ENCODE measurements at places on chromosomes 1 and 21.

DNA sequence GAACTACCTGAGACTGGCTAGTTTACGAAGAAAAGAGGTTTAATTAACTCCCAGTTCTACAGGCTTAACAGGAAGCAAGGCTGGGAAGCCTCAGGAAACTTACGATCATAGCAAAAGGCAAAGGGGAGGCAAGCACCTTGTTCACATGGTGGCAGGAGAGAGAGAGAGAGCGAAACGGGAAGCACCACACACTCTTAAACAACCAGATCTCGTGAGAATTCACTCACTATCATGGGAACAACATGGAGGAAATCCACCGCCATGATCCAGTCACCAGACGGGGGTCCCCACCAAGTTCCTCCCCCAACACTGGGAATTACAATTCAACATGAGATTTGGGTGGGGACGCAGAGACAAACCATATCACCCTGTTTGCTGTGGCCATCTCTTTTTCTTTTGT, 11.8 kb downstream of the MT1HL1 start:
- DNase-seq: no peak

DNA sequence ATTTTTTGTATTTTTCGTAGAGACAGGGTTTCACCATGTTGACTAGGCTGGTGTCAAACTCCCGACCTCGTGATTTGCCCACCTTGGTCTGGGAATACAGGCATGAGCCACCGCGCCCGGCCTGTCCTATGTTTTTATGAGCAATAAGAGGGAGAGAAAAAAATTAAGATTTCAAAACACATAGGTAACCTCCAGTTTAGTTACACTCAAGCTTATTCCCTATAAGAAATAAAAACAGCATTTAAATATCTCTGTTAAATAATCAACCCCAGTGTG, 7.1 kb downstream of the RSBN1 start:
- DNase-seq: no peak

GRCh38 chr1:180674603-180675530, 43.0 kb downstream of the XPR1 start:
- no peak for DNase-seq

DNA sequence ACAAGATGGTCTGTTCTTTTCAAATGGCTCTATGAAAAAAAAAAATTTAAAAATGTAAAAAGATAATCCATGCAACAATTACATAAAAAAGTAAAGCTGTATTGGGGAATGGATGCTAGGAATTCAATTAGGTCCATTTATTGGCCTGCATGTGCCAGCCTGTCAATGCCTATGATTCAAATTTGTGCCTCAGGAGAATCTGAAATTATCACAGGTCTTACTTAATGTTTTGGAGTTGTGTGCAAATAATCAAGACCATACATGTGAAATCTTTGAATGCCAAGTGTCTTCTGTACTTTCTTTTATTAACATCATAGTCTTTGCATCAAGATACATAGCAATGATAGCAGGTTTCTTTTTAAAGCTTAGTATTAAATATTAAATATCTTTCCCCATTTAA, 13.5 kb upstream of the KLHL12 start:
- no peak for DNase-seq

DNA sequence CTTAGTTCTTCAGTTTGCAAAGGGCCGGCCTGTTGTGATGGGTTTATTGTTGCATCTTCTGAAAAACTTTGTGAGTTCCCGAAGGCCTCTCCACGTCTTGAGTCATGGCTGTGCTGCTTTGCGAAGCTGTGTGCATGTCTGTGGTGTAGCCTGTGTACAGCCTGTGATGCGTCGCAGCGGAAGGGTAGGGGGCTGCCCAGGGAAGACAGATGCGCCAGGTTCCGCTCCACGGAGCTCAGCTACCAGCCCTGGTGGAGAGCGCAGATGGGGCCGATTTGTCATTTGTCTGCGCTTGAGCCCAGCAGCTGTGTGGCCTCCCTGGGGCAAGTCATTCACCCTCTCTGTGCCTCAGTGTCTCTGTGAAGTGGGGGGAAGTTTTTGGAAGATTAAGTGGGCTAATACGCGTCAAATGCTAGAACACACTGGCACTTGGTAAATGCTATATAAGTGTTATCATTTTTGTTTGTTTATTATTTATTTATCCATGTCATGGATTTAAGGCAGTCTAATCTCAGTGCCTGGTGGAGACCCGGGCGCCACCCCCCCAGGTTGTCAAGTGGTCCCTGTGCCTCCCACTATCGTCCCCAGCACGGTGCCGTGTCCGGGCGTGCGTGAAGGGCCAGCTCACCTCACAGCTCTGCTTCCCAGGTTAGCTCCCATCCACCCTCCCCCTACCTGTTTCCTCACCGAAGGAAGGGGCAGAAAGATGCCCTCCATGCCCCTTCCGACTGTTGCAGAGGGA, 8.4 kb downstream of the PDE9A start:
- DNase-seq: no peak

- DNase-seq: no peak
Observed at GRCh38 chr1:89720839-89721238, 87.9 kb downstream of the LRRC8C start.

DNA sequence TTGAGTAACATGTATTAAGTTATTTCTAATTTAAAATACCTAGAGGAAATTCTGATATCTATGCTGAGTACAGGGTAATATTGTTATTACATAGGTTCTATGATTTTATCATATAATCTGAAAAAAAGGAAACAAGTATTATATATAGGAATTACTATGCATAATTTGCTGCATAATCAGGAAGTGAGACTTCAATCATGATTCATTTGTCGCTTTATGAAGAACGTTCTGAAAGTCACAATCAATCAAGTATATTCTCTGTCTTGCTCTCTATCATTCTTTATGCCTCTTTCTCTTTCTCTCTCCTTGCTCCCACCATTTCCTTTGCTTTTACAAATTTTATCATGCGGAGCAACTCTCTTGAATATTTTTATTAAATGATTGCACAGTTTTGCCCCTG, 1130.3 kb downstream of the PLA2G4A start:
- no peak for DNase-seq

GRCh38 chr1:216686860-216687766, 36.1 kb downstream of the ESRRG start:
- no peak for DNase-seq

DNA sequence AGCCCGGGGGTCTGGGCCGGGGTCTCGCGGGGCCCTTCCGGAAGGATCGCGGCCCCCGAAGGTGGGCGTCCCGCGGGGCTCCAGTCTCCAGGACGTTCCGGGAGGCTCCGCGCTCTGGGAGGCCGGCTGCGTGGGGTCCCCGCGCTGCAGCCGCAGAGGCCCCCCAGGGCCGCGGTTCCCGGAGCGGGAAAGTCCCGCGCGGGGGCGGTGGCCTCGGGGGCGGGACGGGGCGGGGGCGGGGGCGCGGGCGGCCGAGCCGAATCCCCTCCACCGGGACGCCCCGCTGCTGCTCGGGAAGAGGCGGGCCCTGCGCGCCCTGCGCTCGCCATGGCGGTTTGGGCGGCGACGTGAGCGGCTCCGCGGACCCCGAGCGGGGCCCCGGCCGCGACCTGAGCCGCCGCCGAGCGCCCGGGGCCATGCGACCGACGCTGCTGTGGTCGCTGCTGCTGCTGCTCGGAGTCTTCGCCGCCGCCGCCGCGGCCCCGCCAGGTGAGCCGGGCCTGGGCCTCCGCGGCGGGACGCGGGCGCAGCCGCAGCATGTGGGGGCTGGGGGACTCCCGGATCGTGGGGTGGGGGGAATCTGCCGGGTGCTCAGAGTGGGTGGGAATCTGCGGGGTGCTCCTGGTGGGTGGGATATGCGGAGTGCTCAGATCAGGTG, at the start of gene IFNGR2:
TSS of gene IFNGR2 (plus strand) at position 286 of the 658 bp plus-strand sequence. CDS start at position 417, 131 bp downstream.
- DNase-seq: peak; percentile 48

DNA sequence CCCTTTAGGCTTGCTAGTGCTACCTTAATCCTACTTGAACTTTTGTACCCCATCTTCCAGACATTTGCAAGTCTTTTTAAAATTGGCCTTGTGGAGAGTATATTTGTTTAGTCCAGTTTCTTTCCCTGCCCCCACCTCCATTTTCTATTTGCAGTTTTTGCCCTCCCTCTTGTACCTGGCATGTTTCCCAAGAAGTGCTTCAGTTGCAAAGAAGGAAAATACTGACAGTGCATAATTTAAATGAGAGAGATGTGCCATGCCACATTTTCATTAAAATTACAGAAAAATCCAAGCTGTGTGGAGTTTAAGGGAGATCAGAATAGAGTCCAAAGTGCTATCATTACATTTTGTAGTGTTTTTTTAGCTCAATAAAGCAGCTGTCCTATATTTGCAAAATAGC, 150.0 kb upstream of the ADGRL2 start:
- no peak for DNase-seq

GRCh38 chr21:35335951-35336446, 286.9 kb upstream of the RUNX1 start:
- DNase-seq: no peak

DNA sequence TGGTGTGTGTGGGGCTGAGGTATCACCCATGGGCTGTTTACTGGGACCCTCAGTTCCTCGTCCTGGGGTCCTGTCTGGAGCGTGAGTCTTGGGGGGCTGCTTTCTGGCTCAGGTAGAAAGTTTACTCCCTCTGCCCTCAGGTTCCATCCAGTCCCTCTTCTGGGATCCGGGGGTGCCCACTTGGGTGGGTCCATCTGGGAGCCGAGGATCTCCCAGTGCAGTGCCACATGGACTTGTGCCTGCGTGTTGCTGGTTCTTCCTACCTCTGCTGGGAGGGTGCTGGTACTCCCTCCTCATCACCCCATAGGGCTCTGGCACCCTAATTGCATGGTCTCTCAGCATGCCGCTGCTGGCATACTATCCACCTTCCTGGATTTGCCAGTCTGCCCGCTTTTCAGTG, 14.0 kb downstream of the SNAP47 start:
- DNase-seq: no peak

DNA sequence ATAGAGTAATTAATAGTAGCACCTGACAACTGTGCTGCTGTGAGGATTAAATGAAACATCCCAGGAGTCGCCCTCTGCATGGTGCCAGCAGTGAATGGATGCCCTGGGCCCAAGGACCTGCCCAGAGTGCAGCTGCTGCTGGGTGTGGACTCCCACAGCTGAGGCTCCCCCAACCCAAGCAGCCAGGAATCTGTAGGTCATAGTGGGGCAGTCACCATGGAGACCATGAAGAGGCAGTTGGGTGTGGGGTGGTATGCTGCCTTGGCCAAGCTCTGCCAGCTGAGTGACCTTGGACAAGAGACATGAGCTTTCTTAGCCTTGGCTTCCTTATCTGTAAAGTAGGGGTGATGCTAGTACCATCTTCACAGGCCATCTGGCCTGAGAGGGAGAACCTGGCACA, 9.4 kb downstream of the OLIG2 start:
- DNase-seq: no peak

DNA sequence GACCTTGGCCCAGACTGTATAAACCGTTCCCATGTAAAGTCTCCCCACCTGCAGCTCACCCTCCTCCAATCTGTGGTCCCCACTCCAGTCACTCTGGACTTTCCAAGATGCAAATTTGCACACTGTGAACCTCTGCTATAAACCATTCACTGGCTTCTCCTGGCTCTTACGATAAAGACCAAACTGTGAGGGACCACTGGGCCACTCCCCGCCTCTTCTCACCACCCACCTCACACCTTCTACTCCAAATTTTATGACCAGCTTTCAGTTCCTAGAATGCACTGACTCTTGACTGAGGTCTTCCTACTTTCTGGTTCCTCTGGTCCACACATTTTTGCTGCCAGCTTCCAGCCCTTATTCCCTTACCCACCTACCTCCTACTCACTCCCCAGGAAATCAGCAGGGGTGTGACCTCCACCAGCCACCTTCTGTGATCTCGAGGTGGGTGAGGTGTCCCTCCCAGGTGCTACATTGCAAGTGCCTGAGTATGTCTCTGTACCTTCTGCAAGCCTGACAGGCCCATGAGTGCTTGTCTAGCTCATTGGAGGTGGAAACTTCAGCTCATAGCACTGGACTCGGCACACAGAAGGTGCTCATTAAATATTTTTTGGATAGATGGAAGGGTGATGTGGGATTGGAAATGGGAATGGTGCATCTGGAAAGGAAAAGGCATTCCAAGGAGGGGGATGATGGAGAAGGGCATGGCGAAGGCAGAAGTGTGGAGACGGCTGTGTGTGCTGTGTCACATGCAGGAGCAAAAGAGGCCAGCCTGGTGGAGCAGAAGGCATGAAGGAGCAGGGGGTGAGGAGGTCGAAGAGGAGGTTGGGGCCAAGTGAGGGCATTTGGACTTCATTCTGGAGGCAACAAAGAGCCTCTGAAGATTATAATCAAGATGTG, 15.6 kb upstream of the CSF1 start:
- DNase-seq: no peak

- no peak for DNase-seq
Observed at GRCh38 chr1:209341673-209342420, 241.7 kb upstream of the CAMK1G start.

- DNase-seq: no peak
Observed at GRCh38 chr1:169746550-169746949, 12.7 kb upstream of the SELE start.

DNA sequence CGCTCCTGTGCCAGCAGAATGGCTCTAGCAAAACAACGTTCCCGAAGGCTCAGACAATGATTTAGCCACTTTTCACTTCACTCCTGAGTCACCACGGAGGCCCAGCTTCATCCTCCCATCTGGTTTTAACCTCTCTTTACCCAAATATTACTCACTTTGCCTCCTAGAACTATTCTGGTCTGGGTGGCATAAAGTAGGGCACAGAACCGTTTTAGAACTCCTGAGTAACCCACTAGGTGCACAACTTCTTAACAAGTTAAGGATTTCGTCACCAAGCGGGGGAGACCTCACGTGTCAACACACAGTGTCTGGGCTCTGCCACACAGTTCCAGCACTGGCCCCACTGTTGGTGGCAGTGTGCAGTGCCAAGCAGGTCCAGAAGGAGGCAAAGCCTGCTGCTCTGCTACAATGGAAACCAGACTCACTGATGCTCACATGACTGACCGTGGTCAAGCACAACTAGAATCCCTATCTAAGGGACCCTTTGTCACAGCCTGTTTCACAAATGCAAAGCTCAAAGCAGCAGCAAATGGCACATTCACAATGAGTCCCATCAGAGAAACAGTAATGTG, 121.7 kb downstream of the SIPA1L2 start:
- no peak for DNase-seq

DNA sequence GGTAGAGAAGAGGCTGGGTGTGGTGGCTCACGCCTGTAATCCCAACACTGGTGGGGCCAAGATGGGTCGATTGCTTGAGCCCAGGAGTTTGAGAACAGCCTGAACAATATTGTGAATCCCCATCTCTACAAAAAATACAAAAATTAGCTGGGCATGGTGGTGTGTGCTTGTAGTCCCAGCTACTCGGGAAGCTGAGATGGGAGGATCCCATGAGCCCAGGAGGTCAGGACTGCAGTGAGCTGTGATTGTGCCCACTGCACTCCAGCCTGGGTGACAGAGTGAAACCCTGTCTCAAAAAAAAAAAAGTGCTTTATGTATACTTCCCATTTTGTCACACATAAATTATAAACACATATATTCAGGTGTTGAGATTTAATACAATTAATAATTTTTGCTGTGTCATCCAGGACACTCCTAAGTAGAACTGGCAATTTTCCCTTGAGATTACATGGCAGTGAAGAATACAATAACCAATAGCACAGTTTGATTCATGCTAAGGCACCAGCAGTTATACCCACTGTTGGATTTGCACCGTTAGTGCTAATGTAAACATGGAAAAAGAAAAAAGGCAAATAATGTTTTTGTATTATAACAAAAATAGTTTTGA, 15.5 kb downstream of the GABPB2 start:
- DNase-seq: no peak

GRCh38 chr1:20220036-20220435, 33.7 kb upstream of the PLA2G2C start:
- no peak for DNase-seq

Measured in CD4-positive, alpha-beta T cell treated with Interleukin-17A for 1 hour (primary cell).